ENCODE measurements at places on chromosomes 2 and 18.

DNA sequence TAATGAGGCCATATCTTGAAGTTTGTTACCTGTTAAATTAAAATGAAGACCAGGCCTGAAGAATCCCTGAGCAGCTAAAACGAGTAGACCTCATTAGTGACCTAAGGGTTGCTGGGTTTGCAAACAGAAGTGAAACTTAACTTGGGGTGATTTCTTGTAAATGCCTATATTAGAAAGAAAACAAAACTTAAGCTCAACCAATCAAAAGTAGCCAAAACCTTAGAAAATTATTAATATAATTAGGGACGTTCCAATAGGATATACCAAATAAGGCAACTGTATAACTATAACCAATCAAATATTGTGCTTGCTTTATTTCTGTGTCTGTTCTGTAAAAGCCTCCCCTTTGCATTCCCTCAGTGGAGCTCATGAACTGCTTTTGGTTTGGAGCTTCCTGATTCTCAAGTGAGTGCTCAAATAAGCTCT, 137.9 kb upstream of the VRK2 start:
- no peak for DNase-seq

GRCh38 chr2:24762518-24762917, 30.7 kb downstream of the PTRHD1 start:
- DNase-seq = no peak

DNA sequence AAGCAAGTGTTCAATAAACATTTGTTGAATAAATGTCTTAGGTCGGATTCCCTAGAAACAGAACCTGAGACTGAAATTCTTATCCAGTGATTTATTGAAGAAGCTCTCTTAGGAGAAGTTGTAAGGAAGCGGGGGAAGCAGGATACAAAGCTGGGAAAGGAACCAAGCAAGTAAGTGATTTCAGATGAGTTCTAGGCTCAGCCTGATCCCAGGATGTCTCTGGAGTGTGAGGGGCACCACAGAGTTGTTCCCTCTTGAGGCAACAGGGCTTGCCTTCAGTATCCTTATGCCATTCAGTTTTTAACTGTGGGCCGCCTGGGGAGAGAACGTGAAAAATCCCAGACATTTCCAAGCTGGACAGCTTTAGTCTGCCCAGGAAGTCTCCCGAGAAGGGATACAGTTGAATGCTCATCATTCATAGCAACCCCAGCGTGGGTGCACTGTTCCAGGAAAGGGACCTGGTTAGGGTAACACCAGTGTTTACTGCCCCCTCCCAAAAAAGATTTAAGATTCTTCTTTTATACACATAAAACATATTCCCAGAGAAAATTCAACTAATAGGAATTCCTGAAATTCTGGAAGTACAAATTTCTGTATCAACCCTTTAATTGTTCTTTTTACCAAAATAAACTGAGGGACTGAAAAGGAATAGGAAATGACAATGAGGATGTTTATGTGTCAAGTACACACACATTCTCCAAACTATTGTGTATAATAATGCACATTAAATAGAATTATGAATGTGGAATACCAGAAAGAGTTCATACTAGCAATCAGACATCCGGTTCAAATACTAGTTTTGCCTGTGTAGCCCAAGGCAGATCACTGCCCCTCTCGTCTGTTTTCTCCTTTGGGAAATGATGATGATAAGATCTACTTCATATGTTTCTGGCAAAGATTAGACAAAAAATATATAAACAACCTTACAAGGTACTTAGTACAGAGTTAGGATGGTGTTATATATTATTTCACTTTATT, 592.1 kb upstream of the CDH2 start:
- no peak for DNase-seq

DNA sequence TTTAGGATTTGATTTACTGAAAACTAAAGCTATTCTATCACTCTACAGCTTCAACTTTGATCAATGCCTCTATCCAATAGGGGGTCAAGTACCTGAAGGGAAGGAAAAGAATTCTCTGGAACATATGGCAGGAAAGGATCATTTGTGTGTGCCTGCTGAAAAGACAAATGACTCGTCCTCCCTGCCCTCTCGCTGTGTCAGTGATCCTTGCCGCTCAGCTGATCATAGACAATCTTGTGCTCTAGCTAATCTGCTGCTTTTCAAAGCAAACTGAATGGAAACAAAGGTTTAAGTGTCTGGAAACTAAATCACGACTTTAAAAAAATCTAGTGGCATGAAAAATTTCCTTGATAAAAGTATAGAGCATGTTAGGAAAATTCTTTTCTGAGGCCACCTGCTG, 75.6 kb upstream of the CPO start:
- no peak for DNase-seq

GRCh38 chr2:8575038-8575833, 106.6 kb upstream of the ID2 start:
- DNase-seq = no peak

DNA sequence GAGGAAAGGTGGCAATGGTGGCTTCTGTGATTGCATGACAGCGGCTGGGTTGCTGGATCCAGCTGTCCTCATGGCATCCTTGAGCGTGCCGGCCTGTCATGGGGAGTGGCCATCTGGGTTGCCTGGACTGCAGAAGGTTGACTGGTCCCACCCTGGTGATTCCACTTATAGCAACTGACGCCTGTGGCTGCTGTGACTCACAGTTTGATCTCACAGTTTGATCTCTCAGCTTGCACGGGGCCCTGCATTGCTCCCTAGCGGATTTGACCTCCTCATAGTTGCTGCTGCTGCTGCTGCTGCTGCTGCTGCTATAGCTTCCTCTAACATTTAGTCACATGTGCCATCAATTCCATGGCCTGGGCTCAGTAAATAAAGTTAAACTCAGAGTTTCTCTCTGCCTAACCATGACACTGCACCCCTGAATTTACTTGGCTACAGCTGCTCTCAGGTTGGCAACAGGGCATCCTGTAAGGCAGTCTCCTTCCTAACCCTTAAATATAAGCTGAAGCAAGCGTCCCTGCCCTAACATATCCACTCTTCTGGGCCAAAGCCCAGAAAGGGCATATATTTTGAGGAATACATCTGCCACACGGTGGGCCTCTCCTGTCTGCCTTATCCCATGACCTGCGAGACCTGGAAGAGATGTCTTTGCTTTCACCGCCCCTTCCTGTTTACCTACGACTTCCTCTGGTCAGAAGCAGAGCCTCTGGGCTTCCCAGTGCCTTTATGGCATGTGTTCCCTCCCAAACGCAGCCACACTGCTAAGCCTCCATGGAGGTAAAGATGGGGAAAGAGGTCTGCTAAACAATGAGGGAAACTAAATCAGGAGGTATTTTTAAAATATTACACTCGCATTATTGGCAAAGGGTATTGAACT, 37.8 kb upstream of the CCDC150 start:
- no peak for DNase-seq

- DNase-seq = no peak
These were observed 90.0 kb upstream of the ERBB4 start for GRCh38 chr2:212628586-212628985.

DNA sequence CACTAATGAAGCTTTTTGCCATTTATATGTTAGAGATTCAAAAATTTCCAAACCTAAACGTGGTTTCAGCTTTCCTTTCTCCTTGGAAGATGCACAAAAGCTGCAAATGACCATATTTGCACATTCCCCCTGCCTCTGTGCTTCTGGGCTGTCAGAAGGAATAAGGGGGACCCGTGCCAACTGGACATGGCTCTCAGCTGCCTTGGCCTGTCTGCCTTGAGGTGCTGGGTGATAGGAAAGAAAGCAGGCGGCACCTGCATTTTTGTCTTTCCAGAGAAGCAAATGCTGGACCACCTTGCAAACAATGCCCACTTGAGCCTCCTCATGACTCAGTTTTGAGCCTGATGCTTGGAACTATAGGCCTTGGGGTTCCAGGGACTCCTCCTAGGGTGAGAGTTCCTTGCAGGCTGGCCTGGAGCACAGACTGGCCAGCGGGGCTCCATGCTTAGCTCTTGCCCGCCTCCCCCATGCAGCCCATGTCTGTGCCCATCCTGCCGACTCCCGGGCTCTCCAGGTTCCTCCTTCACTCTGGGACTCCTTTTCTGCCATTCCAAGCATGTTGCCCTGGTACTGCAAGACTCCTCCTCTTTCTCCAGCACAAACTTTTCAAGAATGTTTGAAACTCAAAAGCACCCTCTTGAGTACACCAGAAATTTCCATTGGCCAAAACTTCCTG, 109.0 kb upstream of the EPAS1 start:
- no peak for DNase-seq

GRCh38 chr2:31075431-31075830, 62.8 kb downstream of the GALNT14 start:
- DNase-seq = no peak

DNA sequence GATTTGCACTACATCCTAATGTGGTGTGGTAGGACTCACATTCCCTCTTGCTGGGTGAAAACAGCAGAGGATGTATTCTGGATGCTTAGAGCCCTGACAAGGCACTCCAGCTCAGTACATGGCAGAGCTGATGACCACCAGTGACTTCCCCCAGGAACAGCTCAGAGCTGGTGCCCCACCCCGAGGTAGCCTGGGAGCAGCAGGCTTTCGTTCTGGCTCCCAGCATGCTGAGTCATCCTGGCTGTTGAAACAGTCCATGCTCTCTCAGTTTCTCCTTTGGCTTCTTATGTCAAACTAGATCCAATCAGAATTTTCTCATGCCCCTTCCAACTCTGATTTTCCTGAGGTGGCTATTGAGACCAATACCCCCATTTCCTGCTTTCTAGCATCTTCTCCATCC, 438.2 kb downstream of the NBAS start:
- DNase-seq = no peak

- no peak for DNase-seq
These were observed 35.9 kb downstream of the ADI1 start for GRCh38 chr2:3483227-3483985.

DNA sequence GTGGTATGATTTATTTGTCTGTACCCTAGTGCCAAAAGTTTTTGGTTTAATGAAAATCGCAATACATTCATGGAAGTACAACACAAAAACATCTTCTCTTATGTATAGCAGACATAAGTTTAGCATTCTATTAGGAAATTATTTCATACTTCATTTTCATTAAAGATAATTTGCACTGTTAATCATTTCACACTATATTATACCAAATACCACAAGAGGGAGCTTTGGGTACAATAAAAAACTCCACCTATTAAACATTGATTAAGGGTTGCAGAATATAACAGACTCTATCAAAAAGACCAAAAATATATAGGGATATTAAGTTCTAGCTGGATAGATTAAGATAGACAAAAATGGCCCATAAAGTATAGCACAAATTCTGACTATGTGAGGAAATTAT, 79.0 kb downstream of the SLC66A3 start:
- no peak for DNase-seq

DNA sequence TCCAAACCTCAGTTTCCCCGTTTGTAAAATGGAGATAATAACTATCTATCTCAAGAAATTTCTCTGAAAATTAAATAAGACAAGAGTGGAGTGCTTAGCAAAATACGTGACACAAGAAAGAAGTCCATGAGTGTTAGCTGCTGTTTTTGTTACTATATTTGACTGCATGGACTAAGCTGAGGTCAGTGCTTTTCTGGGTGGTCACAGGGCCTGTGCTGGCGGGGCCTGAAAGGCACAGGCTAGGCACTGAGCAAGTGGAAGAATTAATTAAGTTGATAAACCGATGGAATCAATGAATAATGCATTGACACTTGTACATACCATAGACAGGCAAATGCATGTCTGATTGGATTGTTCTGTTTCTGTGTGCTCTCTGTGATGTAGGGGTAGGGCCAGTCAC, 27.3 kb downstream of the RPL37A start:
- no peak for DNase-seq

GRCh38 chr18:363301-364085, 95.6 kb upstream of the THOC1 start:
- DNase-seq = no peak

GRCh38 chr2:197514754-197515153, 1.1 kb upstream of the MOB4 start:
- no peak for DNase-seq

GRCh38 chr2:237262838-237263771, 150.9 kb downstream of the COL6A3 start:
- DNase-seq = no peak

DNA sequence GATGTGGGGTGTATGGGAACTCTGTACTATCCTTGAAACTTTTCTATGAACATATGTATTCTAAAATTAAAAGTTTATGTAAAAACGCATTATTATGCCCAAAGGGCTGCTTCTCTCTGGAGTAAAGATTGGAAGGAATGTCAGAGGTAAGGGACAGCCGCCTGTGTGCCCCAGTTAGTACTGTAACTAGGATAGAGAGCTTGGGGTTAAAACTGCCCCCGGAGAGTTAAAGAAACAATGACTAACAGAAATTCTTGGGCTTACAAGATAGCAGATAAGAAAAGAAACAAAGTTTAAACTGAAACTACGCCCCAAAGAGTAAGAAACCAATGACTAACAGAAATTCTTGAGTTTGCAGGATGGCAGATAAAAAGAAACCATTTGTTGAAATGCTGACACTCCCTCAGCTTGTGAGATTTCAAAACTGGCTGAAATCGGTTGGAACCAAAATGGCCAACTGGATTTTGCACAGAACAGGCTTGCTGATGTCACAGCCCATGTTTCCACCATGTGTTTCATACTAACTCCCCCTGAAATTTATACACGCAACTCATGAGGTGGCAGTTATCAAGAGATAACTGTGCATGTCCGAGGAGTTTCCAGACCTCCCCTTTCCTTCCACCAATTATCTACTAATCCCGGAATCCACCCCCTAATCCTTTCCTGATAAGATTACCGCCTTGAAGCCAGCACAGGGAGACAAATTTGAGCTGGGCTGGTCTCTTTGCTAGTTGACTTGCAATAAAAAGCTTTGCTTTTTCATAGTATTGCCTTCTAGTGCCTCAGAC, 8.7 kb upstream of the TXNDC2 start:
- DNase-seq = no peak

- DNase-seq = no peak
These were observed 1.3 kb downstream of the RAB31 start for GRCh38 chr18:9709304-9709877.

- DNase-seq = no peak
These were observed 215.1 kb downstream of the ALK start for GRCh38 chr2:29706171-29706720.

DNA sequence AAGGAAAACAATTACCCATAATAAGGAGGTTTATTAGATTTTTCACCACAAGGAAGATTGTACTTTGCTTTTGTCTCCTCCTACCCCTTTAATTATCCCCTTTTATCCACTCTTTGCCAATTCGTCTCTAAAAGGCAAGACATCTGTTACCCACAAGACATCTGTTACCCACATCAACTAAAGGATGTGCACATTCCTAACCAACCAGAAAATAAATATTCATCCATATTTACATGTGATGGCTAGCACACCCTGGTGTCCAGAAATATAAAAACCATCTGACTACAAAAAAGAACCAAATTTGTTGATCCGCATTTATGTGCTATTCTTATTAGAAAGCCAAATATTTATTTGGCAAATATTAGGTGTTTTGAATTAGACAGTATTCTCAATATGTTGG, 35.7 kb downstream of the ACVR1C start:
- no peak for DNase-seq

GRCh38 chr2:203972066-203972465, 35.5 kb downstream of the ICOS start:
- no peak for DNase-seq
